ENCODE measurements at places on chromosomes 12 and 14. TPM values are rescaled to one million over a fixed set of nuclear protein-coding genes. Genes with fewer than 3 reads are reported as not detected.
A peak's percentile ranks its signal among the peaks of the same experiment; 100 is the strongest.

DNA sequence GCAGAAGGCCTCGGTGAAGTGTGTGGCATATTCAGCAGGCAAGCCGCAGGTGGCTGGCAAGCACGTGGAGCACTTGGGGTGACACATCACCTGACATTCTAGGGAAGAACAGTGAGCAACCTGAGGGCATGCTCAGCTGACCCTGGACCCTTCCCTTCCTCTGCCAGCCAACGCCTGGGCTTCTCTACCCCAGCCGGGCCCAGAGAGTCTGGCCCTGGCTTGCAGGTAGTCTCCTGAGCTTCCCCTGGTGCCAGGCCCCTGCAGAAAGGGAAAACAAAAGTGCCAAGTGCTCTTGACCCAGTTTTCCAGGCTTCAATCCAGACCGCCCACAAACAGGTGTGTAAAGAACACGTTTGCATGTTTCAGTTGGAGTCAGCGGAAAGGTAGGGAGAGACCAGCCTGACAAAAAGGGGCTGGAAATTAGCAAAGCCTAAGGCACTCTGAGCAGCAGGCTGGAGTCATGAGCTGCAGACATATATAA is 45.7 kb downstream of the PRKAB1 start:
- H3K36me3 ChIP-seq: peaks cover 25% of the 10 kb centered on the region
- H3K4me1 ChIP-seq: no peaks in the 10 kb centered on the region
- H3K27ac ChIP-seq: no peak overlapping the region
- no peak overlapping the region for H3K4me3 ChIP-seq

- no peaks in the 10 kb centered on the region for H3K36me3 ChIP-seq
- no peak overlapping the region for H3K27ac ChIP-seq
- H3K4me3 ChIP-seq: no peak overlapping the region
Observed at GRCh38 chr14:105324080-105324778, 9.7 kb downstream of the PACS2 start.

DNA sequence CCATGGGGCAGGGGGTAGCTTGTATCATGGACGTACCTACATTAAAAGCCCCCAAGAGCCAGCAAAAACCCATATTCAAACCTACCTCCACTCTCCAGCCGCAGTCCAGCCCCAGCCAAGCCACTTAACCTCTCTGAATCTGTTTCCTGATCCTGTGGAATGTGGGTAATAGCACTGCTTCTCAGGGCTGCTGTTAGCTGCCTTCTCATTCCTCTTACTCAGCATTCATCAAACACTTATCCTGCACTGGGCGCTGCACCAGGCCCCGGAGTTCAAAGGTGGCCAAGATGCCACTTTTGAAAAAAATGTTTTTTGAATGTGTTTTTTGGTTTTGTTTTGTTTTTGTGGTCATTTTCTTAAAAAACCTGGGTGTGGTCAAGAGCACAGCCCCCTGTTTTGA is 237.4 kb downstream of the CHST11 start:
- H3K27ac ChIP-seq: no peak overlapping the region
- DNase-seq: no peak
- no peaks in the 10 kb centered on the region for H3K36me3 ChIP-seq
- H3K27me3 ChIP-seq: no peaks in the 10 kb centered on the region
- H3K4me1 ChIP-seq: peaks cover 4% of the 10 kb centered on the region
- no peak overlapping the region for H3K4me3 ChIP-seq

GRCh38 chr14:37595809-37596621 is 586 bp downstream of the TTC6 start:
- no peaks in the 10 kb centered on the region for H3K27me3 ChIP-seq
- no peak for DNase-seq
- H3K27ac ChIP-seq: no peak overlapping the region
- H3K4me1 ChIP-seq: no peaks in the 10 kb centered on the region
- H3K36me3 ChIP-seq: no peaks in the 10 kb centered on the region

DNA sequence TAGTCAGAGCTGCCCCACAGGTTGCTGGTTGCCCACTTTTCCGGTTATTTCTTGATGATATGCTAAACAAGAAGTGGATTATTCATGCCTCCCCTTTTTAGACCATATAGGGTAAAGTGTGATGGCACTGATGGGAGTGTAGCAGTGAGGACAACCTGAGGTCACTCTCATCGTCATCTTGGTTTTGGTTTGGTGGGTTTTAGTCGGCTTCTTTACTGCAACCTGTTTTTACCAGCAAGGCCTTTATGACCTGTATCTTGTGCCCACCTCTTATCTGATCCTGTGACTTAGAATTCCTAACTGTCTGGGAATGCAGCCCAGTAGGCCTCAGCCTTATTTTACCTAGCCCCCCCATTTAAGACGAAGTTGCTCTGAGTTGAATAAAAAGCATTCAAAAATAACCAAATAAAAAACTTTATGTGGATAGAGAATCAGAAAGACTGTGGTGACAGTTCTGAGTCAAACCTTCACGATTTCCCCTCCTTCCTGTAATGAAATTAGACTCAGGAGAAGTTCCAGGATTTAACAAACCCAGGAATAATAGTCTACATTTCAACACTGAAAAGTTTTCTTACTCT is 144.2 kb downstream of the PAWR start:
- no peak overlapping the region for H3K4me3 ChIP-seq
- DNase-seq: no peak
- H3K27ac ChIP-seq: no peak overlapping the region
- H3K4me1 ChIP-seq: peaks cover 16% of the 10 kb centered on the region
- no peaks in the 10 kb centered on the region for H3K36me3 ChIP-seq

GRCh38 chr14:27917896-27918295 is 848.7 kb upstream of the FOXG1 start:
- H3K27me3 ChIP-seq: no peaks in the 10 kb centered on the region
- no peaks in the 10 kb centered on the region for H3K36me3 ChIP-seq
- H3K27ac ChIP-seq: no peak overlapping the region
- no peak for DNase-seq
- no peaks in the 10 kb centered on the region for H3K4me1 ChIP-seq
- no peak overlapping the region for H3K4me3 ChIP-seq

GRCh38 chr14:66645716-66646115 is 137.8 kb downstream of the GPHN start:
- no peaks in the 10 kb centered on the region for H3K36me3 ChIP-seq
- no peak overlapping the region for H3K27ac ChIP-seq
- no peaks in the 10 kb centered on the region for H3K4me1 ChIP-seq
- no peak overlapping the region for H3K4me3 ChIP-seq

- DNase-seq: no peak
- H3K4me3 ChIP-seq: no peak overlapping the region
- H3K36me3 ChIP-seq: no peaks in the 10 kb centered on the region
- no peaks in the 10 kb centered on the region for H3K27me3 ChIP-seq
- H3K4me1 ChIP-seq: peaks cover 3% of the 10 kb centered on the region
- H3K27ac ChIP-seq: no peak overlapping the region
Observed at GRCh38 chr12:22103418-22103817, 57.4 kb downstream of the CMAS start.

DNA sequence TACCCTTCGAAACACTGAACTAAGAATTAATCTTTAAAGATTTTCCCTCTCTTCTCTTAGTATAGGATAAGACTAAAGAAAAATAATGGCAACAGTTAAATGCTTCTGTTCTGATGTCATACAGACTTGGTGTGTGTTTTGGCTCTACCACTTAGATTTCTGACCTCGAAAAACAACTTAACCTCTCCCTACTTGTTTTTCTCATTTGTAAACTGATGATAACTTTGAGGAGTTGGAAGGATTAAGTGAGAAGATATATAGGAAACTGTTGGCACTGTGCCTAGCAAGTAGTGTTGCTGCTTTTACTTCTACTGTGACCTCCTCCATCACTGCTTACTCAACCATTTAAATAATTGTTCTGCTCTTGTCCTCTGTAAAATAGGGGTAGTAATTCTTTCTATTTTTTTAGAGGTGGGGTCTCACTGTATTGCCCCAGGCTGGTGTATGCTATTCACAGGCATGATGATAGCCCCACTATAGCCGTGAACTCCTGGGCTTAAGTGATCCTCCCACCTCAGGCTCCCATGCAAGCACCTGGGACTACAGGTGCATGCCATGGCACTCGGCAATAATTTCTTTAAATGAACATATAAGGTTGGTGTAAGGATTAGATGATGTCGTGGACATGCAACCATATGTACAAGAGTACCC is 22.4 kb downstream of the PALS1 start:
- H3K4me3 ChIP-seq: no peak overlapping the region
- H3K27me3 ChIP-seq: no peaks in the 10 kb centered on the region
- H3K4me1 ChIP-seq: peaks cover 5% of the 10 kb centered on the region
- no peak overlapping the region for H3K27ac ChIP-seq
- no peaks in the 10 kb centered on the region for H3K36me3 ChIP-seq
- no peak for DNase-seq

DNA sequence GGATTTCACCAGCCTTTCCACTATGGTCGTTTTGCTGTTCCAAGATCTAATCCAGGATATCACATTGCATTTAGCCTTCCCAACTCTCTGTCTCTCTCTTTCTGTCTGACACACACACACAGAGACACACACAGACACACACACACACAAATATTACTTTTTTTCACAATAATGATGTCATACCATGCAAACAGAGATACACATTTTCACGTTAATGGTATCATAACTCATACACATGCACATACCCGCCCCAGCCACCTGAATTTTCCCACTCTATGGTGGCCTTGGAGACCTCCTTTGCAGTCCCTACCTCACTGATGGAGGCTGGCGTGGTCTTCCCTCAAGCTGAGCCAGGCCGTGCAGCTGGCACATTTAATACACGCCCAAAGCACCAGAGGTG is 7.2 kb upstream of the MYL2 start:
- H3K4me1 ChIP-seq: no peaks in the 10 kb centered on the region
- H3K36me3 ChIP-seq: no peaks in the 10 kb centered on the region
- no peaks in the 10 kb centered on the region for H3K27me3 ChIP-seq
- no peak overlapping the region for H3K4me3 ChIP-seq

DNA sequence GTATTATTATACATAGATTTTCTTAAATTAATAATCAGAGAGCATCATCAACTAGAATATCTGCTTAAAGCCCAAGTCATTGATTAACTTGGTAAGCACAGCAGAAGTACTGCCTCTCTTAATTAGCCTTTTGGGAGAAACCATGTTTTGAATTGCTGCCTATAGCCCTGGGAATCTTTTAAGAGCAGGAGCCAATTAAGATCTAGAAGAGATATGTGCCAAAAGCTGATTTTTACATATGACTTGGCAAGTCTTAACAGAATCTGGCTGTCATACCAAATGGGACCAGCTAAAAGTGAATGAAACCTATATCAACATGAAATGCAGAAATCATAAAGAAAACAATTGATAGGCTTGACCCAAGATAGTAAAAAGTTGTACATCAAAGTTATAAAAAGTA is 23.2 kb upstream of the WNK1 start:
- H3K4me3 ChIP-seq: no peak overlapping the region
- peaks cover 5% of the 10 kb centered on the region for H3K4me1 ChIP-seq
- H3K27ac ChIP-seq: no peak overlapping the region
- no peak for DNase-seq
- no peaks in the 10 kb centered on the region for H3K27me3 ChIP-seq

DNA sequence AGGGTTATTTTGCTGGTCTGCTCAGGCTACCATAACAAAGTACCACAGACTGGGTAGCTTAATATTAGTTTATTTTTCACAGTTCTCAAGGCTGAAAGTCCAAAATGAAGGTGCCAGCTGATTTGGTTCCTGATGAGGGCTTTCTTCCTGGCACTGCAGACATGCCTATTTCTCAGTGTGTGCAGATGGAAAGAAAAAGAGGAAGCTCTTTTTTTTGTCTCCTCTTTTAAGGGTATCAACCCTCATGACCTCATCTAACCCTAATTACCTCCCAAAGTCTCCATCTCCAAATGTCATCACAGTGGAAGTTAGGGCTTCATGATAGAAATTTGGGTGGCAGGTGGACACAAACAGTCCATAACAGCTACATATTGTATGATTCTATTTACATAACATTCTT is 25.0 kb upstream of the POLR3B start:
- DNase-seq: peak; percentile 64
- peaks cover 6% of the 10 kb centered on the region for H3K36me3 ChIP-seq
- no peak overlapping the region for H3K4me3 ChIP-seq
- peaks cover 61% of the 10 kb centered on the region for H3K4me1 ChIP-seq
- no peaks in the 10 kb centered on the region for H3K27me3 ChIP-seq
- H3K27ac ChIP-seq: no peak overlapping the region

DNA sequence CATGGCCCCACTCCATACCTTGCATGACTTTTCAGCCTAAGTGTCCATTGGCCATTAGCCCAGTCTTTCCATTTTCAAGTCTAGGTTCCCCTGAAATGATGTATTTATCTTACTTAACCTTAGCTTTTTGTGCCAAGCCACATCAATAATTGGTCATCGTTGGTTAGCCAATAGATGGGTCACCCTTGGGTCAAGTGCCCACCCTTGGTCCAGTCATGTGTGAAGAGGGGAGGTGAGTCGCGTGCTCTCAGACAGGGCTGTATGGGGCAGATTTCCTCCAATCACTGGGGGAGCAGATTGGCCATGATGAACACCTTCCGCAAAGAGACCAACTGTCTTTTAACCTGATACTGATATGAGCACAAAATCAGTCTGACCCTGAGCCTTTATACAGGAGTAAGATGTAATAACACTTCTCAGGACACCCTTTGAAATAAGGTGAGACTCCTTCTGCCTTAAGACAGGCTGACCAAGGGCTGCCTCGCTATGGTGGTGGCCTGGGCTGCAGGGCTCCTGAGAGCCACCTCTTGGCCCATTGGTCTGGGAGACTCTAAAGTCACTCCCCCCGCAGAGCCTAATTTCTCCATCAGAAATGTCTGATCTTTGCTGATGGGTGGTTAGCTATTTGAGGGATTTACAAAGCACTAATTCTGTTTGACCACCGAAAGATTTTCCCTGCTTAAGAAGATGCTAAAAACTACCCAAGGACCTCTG is 143.2 kb downstream of the ZFP36L1 start:
- H3K27ac ChIP-seq: no peak overlapping the region
- DNase-seq: no peak
- no peaks in the 10 kb centered on the region for H3K4me1 ChIP-seq
- no peaks in the 10 kb centered on the region for H3K36me3 ChIP-seq

DNA sequence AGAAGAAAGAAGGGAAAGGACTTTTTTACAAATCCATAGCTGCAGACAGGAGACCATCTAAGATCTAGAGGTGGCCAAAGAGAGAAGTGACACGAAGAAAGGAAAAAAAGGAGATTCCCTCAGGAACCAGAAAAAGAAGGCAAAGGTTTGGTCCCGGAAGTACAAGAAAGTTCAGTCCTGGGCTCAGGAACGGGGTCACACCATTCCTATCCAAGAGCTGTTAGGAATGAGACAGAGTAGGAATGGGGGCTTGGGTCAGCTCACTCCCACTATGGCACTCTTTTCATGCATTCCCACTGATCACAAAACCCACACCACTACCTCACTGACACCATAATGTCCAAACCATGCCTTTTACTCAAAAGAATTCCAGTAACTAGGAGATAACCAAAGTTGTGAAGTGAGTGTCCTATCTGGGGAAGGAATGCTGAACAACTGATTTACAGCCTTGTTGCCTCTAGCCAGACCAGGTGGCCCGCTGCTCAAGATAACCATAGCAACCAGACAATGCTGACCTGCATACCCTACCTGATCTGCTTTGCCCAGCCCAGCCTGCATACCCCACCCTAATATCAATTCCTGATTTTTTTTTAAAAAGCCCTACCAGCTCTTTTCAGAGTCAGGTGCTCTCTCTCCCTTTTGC is 8.4 kb downstream of the PPP2R3C start:
- H3K4me3 ChIP-seq: no peak overlapping the region
- no peaks in the 10 kb centered on the region for H3K4me1 ChIP-seq
- H3K36me3 ChIP-seq: peaks cover 59% of the 10 kb centered on the region
- DNase-seq: no peak
- H3K27ac ChIP-seq: no peak overlapping the region

GRCh38 chr12:69881771-69882170 is 56.7 kb downstream of the MYRFL start:
- no peak overlapping the region for H3K4me3 ChIP-seq
- no peaks in the 10 kb centered on the region for H3K36me3 ChIP-seq
- H3K27ac ChIP-seq: no peak overlapping the region
- H3K4me1 ChIP-seq: peaks cover 50% of the 10 kb centered on the region
- H3K27me3 ChIP-seq: no peaks in the 10 kb centered on the region

Gene ADAM20
- 1.6 TPM for total RNA-seq

Gene SLC41A2
- total RNA-seq: 2.1 TPM

Gene TGM1
- 1.3 TPM for total RNA-seq

Gene DACT1
- 0.11 TPM for total RNA-seq

Gene COCH
- 33.7 TPM for total RNA-seq

Gene C14orf180
- not detected for total RNA-seq

Gene SPIC
- not detected for total RNA-seq
